ENCODE measurements at places on chromosomes 12 and 14.

DNA sequence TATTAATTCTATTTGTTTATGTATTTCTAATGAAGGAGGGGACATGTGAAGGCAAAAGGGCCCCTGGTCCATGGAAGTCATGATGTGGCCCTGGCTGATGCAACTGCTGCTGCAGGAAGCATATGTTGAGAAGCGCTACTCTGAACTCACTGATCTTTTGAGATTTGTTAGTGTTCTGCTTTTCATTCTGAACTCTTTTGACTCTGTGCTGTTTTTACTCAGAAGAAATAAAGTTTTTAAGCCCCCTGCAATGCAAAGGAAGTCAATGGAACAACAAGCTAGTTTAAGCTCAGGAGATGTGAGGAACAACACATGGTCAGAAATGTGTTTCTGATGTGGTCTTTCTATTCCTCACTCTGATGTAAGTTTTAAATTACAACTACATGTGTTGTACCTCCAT, 88.9 kb upstream of the BTG1 start:
- DNase-seq: no peak

DNA sequence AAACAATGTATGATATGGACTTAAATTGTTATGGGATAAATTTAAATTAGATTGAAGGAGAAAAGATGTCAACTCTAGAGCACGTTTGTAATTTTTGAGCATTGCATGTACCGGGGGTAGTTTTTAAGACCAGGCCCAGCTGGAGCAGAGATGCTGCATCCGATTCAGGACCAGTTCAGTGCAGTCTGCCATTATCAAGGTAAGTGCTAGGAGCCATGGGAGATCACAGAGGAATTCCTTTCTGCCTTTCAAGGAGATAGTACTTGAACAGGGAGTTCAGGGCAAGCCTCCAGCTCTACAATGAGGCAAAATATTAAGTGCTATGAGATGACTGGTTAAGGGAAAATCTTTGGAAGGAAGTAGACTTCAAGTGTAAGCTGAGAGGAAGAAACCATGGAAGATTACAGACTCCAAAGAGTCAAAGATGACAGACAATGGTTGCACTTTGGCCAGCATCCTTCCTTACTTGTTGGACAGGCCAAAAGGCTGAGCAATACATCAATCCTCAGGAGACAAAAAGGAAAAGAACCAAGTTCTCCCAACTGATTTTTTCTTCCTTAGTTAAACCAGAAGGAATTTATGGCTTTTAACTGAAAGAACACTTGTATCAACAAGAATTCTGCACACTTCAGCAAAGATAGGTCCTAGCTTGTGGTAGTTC, 113.2 kb upstream of the HIF1A start:
- DNase-seq: no peak

- DNase-seq: no peak
These were observed 447.5 kb downstream of the AACS start for GRCh38 chr12:125512541-125513298.

DNA sequence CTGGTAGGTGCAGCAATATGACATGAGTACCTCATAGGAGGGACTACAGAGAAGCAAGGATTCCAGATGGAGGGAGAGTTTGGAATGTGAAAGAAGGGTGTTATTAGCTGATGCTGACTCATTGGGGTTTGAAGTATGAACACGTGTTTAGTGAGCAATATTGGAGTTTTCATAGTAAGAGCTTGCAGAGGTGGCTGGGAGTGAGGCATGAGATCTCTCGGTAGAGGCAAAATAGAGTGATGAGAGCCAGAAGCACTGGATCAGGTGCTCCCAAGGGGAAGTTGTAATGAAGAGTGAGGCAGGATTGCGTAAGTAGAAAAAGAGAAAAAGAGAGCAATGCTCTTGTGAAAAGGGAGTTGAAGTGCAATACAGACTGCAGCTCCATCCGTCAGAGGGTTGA, 42.1 kb downstream of the MGST1 start:
- DNase-seq: no peak

DNA sequence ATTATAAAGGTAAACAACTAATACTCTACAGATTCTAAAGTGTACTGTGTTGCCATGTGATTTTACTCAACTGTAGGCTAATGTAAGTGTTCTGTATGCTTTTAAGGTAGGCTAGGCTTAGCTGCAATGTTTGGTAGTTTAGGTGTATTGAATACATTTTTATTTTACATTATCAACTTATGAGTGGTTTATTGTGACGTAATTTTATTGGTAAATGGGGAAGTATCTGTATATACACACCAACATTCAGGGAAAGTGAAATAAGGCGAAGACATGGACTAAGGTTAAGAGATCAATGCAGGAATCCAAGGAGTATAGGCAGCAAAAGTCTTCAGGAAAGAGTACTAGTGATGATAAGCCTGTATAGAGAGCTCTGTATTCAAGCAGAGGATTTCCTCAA, 365.8 kb upstream of the MGAT4C start:
- no peak for DNase-seq

- DNase-seq: no peak
These were observed 1.1 kb downstream of the HDAC7 start for GRCh38 chr12:47818467-47819137.

GRCh38 chr12:123601602-123602489, at the start of gene DDX55:
Gene DDX55 (plus strand): TSS chr12:123602099. CDS start chr12:123602149, 50 bp downstream.
- peak; percentile 86 for DNase-seq

GRCh38 chr12:48782457-48783395, 6.2 kb downstream of the ADCY6 start:
- DNase-seq: no peak

GRCh38 chr14:23299211-23299957, 3.3 kb downstream of the PPP1R3E start:
- DNase-seq: no peak

DNA sequence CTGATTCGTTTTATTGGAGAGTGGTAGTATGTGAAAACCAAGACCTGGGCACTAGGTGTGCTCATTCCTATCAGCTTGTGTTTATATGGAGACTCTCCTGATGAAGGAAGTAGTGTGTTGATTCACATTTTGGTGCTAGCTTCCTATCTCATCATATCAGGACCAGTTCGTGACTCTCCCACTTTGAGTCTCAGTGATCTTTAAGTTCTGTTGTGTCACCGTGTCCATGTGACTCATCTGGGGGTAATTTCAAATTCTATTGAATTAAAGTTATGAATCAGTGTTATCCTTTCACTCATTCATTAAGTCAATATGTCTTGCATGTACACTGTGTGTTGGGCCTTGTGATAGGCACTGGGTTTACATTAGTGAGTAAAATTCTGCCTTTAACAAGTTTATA, 180.2 kb downstream of the CACNA1C start:
- DNase-seq: no peak

- DNase-seq: no peak
These were observed 302.4 kb upstream of the KITLG start for GRCh38 chr12:88882662-88883061.

GRCh38 chr12:9348906-9349518, 140.8 kb upstream of the PZP start:
- DNase-seq: no peak

DNA sequence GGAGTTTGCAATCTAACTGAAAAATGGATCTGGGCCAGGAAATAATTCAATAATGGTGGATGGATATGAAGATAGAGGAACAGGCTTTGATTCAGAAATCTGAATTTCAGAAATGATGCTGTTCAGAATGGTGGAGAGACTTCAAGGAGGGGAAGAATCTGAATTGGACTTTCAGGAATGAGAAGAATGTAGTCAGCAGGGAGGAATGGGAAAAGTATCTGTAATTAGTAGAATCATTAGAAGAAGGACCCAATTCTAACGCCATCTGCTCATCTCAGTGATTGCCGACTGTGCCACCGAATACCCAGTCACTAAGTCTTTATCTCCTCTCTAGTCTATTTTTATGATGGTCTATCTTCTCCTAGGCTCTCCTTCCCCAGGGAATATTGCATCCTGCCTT, 363.2 kb downstream of the GALC start:
- DNase-seq: no peak

DNA sequence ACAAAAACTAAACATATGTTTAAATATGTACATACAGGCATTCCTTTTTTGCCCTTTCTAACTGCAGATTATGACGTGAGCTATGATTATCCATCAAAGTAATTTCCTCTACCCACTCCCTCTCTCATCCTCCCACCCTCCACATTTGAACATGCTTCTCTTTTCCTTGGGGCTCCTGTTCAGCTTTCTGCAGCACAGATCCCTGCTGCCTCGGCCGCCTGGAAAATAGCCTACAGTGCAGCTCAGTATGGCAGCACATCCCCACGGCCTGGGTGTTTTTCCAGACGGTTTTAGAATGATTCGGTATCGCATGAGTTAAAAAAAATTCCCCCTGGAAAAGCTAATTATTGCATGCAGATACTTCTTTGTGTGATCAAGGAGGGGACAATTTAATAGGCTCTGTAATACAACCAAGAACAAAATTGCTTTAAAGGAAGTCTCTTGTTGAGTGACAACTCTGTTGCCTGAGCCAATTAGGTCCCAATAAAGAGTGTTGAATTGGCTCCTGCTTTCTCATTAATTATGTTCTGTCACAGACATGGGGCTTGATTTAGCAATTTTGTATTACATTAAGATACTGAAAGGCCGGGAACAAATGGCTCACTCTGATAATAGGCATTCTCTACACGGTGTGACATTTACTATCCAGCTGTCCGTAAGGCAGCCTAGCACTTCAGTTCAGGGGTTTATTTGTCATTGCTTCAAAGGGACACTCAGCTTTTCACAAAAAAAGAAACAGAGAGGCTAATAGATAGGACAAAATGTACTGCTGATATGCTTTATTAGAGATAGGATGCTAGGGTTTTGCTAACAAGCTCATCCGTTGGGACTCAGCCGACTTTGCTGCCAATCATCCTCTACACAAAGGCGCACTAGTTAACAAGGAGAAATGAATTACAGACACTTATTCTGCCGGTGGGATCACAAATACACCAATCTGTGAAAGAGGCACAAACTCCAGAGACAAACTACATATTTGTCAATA, 285.8 kb upstream of the G2E3 start:
- no peak for DNase-seq

GRCh38 chr14:92540472-92541048, 27.0 kb downstream of the RIN3 start:
- DNase-seq: no peak

DNA sequence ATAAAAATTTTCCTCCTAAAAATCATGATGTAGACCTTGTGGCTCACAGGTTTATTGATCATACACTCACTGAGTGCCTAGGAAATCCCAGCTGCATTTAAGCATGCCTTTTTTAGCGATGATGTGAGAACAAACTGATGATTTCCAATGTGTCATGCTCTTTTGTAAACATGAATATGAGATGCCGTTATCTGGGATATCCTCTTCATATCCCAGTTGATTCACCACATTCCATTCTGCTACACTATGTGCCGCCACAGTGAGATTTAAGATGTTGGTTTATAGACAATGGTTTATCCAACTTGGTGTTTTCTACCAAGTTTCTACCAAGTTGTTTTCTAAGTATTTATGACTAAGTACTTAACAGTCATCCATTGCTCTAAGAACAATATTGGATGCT, 5.2 kb downstream of the OR4E1 start:
- DNase-seq: no peak

DNA sequence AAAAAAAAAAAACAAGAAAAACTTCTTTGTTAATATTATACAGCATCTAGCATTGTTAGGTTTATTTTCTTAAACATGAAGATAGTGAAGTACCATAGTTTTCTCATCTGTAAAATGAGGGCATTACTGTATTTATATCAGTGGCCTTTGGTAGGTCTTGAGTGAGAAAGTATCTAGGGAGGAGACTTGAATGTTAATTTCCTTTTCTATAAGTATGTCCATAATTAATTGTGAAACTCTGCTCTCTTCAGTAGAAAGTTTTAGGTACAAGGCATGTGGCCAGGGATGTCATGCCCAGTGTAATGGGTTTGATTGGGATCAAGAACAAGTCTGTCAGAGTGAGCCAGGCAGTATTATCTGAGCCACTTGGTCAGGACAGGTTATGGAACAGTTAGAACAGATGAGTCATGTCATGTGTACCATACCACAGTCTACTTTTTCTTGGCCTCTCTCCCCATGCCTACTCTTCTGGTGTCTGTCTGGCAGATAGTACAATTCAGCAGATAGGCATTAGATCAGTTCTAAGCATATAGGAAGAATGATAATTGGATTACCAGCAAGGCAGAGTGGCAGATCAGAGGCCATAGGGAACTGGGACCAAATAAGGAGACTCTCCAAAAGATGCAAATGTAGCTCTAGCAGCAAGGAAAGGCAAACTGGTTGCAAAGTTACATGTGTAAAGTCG, 30.4 kb downstream of the FBXO34 start:
- no peak for DNase-seq

- no peak for DNase-seq
These were observed 36.5 kb downstream of the FOS start for GRCh38 chr14:75315144-75315543.

DNA sequence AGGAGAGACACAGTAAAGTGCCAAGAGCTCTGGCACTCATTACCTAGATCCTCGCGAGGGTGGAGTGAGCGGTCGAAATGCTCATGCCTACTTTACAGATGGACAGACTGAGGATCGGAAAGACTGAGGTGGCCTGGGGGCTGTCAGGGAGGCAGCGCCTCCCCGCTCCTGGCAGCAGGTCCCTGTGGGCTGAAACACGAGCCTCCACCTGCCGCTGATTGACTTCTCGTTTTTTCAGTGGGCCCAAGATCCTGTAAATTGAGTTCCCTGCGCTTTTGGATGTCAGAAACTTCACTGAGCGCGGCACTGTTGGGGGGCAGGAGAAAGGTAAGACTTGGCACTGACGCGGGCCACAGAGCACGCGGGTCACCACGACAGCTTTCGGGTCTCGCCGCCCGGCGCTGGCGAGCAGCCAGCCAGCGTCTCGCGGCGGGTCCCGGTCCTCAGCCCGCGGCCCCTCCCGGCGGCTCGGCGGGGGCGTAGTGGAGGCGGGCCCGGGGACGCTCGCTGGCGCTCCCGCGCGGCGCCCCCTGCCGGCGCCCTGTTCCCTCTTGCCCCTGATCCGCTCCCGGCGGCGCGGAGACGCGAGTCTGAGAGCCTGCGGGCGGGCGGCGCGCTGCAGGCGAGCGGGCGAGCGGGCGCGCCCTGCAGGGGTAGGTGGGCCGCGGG, 552 bp upstream of the SCN8A start:
- peak; percentile 77 for DNase-seq

DNA sequence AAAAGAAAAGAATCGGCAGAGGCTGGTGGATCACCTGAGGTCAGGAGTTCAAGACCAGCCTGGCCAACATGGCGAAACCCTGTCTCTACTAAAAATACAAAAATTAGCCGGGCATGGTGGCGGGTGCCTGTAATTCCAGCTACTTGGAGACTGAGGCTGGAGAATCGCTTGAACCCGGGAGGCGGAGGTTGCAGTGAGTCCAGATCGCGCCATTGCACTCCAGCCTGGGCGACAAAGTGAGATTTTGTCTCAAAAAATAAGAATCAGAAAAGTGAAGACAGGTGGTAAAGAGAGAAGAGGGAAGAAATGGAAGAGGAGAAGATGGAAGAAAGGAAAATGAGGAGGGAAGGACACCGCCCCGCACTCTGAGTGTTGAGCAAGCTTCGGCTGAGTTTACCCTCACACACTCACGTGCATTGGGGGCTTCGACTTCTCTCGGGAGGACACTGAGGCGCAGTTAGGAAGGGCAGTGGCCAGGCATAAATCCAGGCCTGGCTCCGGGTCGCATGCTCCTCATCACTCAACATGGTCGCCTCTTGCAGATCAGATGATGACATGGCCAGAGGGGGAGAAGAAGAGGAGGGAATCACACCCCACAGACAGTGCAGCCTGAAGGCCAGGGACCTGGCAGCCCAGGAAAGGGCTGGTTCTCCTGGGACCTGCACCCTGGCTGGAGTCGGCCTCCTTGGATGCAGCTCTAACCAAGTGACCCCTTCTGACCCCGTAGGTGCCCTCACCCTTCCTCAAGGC, 61.1 kb downstream of the PRMT8 start:
- DNase-seq: no peak

GRCh38 chr12:4934407-4935035, 24.8 kb downstream of the KCNA1 start:
- DNase-seq: no peak
